ENCODE measurements at places on chromosomes 2 and 18.

- no peak for DNase-seq
Observed at GRCh38 chr2:37602040-37602439, 69.4 kb downstream of the CDC42EP3 start.

DNA sequence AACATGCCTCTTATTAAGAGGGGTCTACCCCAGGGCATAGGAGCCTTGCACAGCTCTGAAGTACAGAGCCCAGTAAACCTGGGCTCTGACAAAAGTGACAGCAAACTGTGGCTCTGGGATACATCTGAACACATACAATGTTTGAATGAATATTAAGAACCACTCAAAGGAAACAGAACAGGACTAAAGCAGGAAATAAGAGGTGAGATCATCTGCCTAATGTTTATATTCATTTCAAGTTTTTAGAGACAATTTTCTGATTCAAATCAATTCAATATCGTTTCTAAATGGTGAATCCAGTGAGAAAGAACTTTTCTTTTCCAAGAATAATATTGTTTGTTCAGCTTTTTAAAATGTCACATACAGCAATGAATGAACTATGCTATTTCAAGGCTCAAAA lies 136.7 kb upstream of the CAVIN2 start:
- DNase-seq = no peak

- no peak for DNase-seq
Observed at GRCh38 chr2:10007435-10007834, 35.9 kb upstream of the KLF11 start.

- DNase-seq = no peak
Observed at GRCh38 chr2:11357428-11357972, 13.1 kb upstream of the ROCK2 start.

DNA sequence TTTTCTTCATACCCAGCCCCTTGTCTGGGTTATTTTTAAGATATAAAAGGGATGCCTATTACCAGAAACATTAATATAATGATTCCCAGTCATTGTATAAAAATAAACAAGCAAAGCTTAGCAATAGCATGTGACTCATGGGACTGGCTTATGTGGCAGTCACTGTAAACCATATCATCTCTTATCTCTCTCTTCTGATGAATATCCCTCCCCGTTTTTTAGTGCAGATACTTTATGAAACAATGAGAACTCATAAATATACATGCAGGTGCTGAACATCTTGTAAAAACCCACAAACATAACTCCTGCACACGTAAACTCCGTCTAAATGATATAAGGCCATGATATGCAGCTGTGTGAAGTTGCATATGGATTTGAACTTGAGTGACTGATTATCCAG lies 154.9 kb downstream of the MGAT5 start:
- no peak for DNase-seq

DNA sequence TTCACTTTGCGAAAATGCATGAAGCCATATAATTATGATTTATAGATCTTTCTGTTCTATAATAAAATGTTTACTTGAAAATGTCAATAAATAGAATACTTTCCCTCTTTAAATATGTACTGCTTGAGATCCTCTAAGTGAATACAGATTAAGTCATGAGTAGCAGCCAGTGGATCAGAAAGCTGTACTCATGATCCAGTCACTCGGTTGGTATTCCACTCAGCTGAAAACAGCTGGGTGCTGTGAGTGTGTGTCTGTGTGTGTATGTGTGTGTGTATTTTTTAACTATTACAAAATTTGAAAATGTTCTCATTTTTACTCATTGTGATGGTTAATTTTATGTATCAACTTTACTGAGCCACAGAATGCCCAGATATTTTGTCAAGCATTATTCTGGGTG lies 141.6 kb upstream of the CYP26B1 start:
- no peak for DNase-seq

- DNase-seq = peak; percentile 47
Observed at GRCh38 chr2:148021059-148021861, at the start of gene MBD5. Gene MBD5 (plus strand): TSS chr2:148021091.

GRCh38 chr2:217899231-217900009 lies 103.4 kb downstream of the TNS1 start:
- peak; percentile 11 for DNase-seq

DNA sequence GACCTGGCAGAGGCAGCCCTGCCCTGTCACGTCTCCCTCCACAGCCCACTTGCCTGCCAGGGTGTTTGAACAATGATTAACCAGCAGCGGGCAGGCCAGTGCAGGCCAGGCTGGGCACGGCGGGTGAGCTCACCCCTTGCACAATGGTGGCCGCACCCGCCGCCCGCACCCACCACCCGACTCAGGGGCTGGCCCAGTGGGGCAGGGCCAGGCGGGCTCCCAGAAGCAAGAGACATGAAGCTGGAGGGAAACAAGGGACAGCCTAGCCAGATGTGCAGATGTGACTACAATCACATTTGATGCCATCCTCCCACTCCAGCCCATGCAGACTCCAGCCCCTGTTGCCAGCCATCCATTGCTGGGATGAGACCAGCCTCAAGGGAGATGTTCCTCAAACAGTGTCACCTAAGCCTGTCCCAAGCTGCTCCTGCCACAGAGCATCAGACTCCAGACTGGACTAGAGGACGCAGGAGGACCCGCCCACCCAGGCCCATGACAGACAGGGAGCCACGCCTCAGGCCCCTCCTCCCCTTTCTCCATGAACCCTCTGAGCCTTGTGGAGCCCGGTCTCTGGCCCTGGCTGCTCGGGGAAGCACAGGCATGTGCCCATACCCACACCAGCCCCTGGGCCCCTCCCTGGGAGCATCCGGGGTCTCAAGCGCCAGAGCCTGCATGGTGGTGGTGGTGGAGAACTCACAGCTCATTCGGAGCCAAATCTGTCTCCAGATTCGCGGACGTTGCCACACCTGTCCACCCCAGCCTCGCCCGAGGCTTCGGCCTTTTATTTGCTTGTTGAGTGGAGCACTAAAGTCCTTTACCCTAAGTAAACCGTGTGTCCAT lies 45.0 kb downstream of the SDC1 start:
- no peak for DNase-seq

- DNase-seq = no peak
Observed at GRCh38 chr2:226674123-226674522, 125.5 kb downstream of the IRS1 start.

DNA sequence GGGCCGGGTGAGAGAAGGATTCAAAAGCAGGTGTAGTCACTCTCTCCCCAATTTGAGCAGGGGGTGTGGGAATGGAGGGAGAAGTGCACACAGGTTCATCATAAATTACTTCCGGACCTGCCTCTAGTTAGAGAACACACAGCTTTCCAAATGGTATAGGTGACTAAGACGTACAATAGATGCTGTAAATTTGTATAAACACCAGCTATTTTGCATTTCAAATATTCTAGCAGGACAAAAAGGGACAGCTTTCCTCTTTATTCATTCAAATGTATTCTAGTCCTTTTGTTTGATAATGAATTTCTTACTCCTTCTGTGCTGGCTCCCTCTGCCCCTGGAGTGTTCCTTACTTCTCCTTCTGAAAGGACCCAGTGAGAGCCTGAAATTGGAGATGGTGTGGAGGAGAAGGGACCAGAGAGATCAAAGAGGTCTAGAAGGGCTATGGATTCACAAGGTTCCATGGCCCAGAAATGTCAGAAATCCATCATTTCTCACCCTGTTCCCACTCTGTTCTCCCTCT lies 53.2 kb upstream of the SH3BP4 start:
- no peak for DNase-seq

DNA sequence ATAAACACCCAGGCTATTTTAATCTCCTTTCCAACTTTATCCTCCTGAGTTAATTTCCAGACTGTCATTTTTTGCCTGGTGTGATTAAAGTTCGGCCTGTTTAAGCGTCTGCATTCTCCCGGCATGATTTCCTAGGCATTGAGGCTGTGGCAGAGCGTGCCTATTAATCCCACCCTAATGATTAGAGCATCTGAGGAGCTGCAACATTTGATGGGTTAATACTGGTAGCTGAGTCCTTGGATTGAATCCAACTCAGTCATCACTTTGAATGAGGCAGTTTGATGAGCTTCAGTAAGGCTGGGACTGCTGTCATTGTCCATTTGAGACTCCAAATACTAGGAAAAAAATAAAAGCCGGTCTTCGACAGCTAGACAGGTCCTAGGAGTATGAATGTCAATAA lies 882.5 kb downstream of the SLC4A3 start:
- DNase-seq = no peak

GRCh38 chr18:61085761-61086160 lies 247.5 kb upstream of the CDH20 start:
- DNase-seq = no peak

- DNase-seq = no peak
Observed at GRCh38 chr2:110931648-110932047, 189.1 kb upstream of the BCL2L11 start.

- no peak for DNase-seq
Observed at GRCh38 chr18:5693699-5694294, 150.0 kb upstream of the EPB41L3 start.

- no peak for DNase-seq
Observed at GRCh38 chr2:236974752-236975151, 110.9 kb upstream of the COPS8 start.

GRCh38 chr2:232979871-232980461 lies 33.1 kb downstream of the NGEF start:
- no peak for DNase-seq

- DNase-seq = no peak
Observed at GRCh38 chr2:239666855-239667376, 266.1 kb upstream of the HDAC4 start.

GRCh38 chr2:69291004-69291650 lies 95.9 kb downstream of the GFPT1 start:
- DNase-seq = no peak

DNA sequence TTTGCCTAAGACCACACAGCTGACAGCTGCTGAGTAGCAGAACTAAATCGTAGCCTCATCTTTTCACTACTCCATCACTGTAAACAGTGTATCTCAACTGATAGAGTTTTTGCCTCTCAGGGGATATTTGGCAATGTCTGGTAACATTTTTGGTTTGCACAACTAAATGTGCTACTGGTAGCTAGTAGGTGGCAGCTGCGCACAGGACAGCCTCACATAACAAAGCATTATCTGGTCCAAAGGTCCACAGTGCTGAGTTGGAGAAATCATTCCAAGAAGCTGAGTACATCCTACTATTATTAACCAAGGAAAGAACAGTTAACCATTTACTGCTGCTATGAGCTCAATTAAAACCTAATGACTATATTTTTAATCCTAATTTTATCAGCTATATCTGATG lies 6.1 kb upstream of the CCDC102B start:
- DNase-seq = no peak

DNA sequence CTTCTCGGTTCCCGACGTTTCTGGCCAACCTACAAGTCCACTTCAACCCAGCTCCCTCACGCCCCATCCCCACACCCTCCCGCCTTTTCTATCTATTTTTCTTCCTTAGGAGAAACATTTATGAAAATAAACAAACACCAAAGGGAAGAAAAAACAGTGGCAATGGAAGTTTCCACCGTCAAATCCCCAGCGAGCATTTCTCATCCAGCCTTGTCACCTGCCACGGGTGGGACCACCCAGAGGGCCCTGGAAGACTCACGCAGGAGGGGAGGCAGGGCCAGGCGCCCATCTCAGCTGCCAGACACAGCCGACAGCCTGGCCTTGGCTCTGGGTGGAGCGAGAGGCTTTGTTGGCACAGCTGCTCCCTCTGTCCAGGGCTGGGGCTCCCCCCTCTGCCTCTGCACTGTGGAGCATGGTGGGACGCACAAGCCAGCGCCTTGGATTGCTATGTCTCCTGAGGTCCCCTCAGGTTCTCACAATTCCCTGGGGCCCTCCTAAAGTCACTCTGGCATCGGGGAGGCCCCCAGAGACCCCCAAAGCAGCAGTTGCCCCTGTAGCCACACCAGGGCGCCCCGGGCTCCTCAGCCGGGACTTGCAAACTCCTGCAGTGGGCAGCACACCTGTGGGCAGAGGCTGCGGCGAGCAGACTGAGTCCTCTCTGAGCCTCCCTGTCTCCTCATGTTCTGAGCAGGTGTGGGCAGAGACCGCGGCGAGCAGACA lies 395.7 kb upstream of the SALL3 start:
- no peak for DNase-seq

DNA sequence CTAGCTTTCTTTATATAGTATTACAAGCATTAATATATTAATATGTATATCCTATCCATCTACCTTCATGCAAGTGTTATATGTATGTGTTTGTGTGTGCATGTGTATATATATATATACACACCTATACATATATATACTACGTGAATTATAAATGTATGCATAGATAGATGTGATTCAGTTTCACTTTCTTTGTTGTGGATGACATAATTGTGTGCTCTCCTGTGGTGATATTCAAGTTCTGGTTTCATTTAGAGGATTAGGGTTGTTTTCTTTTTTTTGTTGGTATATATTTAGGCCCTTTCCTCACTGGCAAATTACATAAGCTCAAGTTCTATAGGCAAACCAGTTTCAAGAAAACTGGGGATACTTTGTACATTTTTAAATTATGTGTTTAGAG lies 225.7 kb upstream of the FANCL start:
- DNase-seq = no peak

DNA sequence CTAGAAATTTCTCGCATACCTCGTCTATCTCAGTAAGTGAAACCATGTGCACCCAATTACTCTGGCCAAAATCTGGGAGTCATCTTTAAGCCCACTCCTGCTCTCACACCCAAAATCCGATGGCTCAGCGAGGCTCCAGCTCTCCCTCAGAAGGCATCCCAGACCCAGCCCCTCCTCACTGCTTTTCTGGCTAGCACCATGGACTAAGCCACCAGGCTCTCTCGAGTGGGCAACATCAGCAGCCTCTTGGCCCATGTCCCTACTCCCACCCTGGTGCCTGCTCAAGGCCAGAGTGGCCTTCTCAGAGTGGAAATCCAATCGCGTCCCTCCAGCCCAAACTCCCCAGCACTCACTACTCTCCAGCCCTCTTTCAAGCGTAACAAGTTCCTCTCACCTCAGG lies 27.2 kb downstream of the TNS1 start:
- DNase-seq = no peak

- DNase-seq = no peak
Observed at GRCh38 chr18:59708988-59709387, 11.8 kb upstream of the CCBE1 start.

DNA sequence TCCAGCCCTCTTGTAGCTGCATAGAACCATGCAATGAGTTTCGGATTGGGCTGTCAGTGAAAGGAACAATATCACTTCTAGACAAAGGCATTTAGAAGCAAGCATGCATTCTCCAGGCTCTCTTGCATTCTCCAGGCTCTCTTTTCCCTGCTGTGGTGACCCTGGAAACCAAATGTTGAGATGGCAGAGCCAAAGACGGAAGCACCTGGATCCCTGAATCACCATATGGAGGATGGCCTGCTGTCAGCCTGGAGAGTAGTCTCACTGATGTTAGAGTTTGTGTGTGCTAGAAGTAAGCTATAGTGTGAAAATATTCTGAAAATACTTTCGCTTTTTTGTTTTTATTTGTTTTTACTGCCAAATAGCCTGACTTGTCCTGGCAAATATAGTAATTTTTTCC lies 203.9 kb downstream of the C1D start:
- no peak for DNase-seq

DNA sequence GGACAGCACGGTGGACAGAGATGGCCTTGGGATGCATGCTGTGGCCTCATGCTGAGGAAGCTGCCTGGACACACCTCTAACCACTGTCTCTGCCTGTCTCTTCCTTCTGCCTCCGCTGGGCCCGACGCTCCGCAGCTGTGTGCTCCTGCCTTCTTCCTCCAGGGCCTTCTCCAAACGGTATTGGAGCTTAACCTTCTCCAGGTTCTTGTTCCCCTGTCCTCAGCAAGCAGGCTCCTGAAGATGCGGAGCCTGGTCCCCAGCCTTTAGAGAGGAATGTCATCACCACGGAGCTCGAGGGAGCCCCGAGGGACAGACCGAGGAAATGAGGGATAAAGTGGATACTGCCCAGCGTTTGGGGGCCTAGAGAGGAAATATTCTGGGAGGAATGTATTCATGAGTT lies 155.1 kb downstream of the DYSF start:
- no peak for DNase-seq

- no peak for DNase-seq
Observed at GRCh38 chr18:468955-469790, 31.3 kb downstream of the COLEC12 start.

All from activated naive CD8-positive, alpha-beta T cell treated with anti-CD3 and anti-CD28 coated beads, Interleukin-2, amount 50 U/mL, for 24 hours (primary cell).